ENCODE measurements at places on chromosomes 3 and 15. TPM values are rescaled to one million over a fixed set of nuclear protein-coding genes. Genes with fewer than 3 reads are reported as not detected.

Gene GNAT1
- not detected for total RNA-seq

- DNase-seq = no peak
Measured at GRCh38 chr3:100825574-100825973, 116.3 kb downstream of the TFG start.

GRCh38 chr15:77897896-77898406 lies 179.6 kb downstream of the TBC1D2B start:
- peak; percentile 12 for DNase-seq

Gene RTP1
- total RNA-seq = not detected

Gene SLC22A13
- 0.64 TPM for total RNA-seq

Gene SEC11A
- 80.7 TPM for total RNA-seq

DNA sequence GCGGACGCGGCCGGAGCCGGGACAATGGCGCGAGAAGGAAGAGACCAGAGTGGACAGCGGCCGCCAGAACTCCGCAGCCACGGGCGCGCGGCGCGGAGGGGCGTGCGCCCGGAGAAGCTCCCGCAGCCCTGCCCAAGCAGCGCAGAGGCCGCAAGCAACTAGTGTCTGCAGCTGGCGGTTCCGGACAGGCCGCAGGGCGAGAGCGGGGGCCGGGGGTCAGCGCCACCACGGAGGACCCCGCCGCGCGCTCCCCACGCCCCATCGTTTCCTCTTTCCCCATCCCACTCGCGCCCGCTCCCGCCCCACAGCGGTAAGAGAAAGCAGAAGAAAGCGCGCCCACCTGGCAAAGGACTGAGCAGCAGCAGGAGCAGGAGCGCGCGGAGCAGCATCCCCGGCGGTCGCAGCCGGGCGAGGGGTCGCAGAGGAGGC lies 440 bp downstream of the PRTG start:
- DNase-seq = peak; percentile 61

Gene PDCD7
- 15.4 TPM for total RNA-seq

GRCh38 chr3:14899993-14900618 lies 47.3 kb upstream of the NR2C2 start:
- no peak for DNase-seq

DNA sequence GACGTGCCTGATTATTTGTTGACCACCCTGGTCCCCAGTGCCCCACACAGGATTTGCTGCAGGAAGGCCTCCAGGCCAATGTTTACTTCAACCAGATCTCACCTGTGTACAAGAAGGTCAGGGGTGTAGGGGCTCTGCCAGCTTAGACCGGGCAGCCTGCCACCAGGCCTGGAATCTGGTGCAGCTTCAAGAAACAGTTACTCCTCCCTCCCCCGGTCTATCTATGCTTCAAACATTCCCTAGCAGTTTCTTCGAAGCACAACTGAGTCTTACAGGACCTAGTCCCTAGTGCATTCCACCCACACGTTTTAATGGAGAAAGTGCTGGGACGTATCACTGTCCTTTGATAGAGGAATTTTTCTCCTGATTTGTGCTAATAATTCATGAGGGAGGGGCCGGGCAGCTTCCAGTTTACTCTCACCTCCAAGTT lies 8.0 kb downstream of the SH3BP5 start:
- peak; percentile 41 for DNase-seq

- no peak for DNase-seq
Measured at GRCh38 chr3:25587526-25587925, 77.2 kb downstream of the TOP2B start.

DNA sequence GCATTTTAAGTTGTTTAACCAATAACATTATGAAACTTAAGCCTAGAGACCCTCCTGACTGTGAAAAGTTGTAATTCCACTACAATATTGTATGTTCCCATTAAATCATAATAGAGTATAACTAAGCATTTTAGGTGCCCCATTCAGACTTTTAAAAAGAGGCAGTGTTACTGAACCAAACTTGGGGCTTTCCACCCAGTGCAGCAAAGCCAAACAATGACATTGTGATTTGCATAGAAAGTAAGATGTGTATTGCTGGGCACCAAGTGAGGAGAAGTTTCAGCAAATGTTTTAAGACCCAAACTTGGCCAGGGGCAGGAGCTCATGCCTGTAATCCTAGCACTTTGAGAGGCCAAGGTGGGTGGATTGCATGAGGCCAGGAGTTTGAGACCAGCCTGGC lies 706.2 kb downstream of the GRM7 start:
- no peak for DNase-seq

Gene TM4SF4
- not detected for total RNA-seq

DNA sequence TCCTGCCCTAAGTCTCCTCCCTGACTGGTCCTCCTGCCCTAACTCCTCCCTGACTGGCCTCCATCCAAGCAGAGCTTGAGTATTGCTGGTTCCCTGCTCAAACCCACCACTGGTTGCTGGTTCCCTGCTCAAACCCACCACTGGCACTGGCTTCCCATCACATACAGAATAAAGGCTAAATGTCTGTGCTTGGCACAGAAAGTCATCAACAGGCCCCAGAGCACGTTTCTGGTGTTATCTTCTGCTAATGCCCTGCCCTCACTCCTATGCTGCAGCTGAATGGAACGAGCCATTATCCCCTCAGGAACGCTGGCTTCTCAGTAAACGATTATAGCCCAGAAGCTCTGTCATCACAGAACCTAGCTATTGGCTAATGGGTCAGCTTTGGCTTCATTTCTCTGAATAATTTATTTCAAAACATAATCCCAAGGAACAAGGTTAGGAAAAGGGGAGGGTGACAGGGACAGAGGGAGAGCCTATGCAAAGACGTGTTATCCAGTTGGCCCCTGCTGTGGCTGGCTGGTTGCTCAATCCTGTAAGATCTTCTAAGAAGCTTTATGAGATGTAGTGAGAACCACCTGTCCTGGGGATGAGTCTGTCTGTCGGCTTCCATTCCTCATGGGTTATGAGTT lies 6.3 kb upstream of the MUC20 start:
- no peak for DNase-seq

Gene METTL6
- 8.1 TPM for total RNA-seq

Gene EXD1
- not detected for total RNA-seq

DNA sequence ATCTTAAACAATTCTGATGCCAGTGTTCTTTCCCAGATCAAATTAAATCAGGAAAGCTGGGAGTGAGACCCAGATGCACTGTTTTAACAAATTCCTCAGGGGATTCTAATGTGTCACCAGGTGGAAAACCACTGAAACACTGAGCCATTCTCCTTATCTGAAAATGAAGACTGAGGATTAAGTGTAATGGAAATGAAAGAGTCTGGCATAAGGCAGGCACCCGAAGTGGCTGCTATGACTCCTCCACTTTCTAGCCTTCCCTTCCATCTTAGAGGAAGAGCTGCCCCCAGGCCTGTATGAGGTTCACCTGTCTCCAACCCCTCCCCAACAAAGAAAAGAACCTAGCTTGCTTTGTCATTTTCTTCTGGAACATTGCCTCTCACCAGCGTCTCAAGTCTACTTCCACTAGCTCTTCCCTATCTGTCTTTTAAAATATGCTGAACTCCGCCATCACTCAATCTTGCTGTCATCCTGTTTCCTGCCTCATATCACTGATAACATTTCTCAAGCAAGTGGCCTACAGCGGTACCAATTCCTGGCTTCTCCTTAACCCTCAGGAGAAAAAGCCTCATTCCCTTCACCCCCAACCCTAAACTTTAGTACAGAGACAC lies 13.7 kb upstream of the ABHD2 start:
- DNase-seq = no peak

DNA sequence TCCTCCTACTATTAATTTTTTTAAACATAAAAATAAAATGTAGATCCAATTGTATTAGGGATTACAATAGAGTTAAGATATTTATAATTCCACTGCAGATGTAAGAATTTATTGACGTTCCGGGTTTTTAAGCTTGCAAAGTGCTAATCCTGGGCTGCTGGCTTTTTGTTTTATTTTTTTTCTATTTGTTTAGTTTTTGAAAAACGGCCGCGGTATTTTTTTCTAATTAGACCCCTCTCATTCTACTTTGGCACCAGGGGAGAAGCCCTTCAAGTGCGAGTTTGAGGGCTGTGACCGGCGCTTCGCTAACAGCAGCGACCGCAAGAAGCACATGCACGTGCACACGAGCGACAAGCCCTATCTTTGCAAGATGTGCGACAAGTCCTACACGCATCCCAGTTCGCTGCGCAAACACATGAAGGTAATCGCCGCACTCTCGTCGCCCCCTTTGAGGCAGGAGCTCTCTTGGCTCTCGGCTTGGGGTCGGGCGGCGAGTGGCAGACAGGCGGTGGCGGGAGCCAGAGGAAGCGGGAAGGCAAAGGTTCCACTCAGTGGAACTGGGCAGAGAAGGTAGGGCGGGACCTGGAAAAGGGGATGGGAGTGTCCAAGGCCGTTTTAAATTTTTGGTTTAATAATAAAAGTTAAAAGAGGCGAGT lies 3.2 kb downstream of the ZIC1 start:
- no peak for DNase-seq

GRCh38 chr15:65641768-65642475 lies 20.2 kb downstream of the SLC24A1 start:
- no peak for DNase-seq

- no peak for DNase-seq
Measured at GRCh38 chr15:43872416-43873020, 45.7 kb downstream of the WDR76 start.

DNA sequence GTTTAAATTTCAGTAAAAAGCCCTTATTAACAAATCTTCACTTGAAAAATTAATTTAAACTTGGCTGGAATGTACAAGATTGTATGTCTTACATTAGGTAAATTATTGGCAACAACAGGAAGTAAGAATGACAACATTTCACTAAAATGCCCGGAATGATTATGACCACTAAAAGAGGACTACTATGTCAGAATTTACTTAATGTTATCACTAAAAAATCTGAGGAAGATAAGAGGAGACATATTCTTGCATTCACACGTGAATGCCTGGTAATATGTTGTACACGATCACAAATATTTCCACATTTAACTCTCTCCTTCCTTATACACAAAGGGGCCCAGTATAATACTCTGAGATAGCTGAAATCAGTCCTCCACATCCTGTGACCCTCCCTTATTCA lies 29.7 kb downstream of the VGLL3 start:
- DNase-seq = no peak

GRCh38 chr3:197883541-197883940 lies 66.4 kb upstream of the RPL35A start:
- no peak for DNase-seq

Gene NR2E3
- not detected for total RNA-seq

Gene PIGX
- total RNA-seq = 20.0 TPM

- no peak for DNase-seq
Measured at GRCh38 chr15:64568765-64569164, 108.4 kb downstream of the ZNF609 start.

DNA sequence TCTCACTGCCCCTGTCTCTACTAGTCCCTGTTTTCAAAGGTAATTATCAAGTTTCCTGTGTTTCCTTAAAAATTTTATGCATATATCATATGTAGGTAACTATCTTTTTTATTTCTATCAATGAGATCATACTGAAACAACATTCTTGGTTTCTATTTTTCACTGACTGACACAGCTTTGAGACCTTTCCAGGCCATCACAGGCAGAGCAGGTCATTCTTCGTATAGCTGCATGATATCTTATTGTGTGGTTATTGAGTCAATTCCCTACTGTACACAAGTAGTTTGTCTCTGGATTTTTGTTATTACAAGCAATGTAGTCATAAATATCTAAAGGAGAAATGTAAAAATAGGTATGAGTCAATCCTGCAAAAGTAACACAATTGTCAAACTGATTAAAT lies 169.6 kb downstream of the CFAP20DC start:
- DNase-seq = no peak

Gene NUTM1
- total RNA-seq = not detected

DNA sequence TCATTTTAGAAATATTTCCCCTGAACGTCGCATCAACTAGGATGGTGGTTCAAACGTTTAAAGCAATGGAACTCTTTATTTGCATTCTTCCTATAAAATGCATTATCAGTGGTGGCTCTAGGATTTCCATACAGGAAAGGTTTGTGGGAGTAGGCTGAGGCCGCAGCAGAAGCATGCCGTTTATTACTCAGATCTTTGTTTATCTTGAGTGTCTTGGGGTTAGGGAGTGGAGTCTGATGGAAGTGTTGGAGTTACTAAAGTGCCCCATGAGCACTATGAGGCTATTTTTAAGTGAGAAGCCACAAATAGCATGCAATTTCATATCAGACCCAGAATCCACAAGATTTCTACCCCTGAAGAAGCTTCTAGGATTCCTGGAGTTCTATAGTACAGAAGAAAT lies 26.2 kb downstream of the ATOSA start:
- no peak for DNase-seq

DNA sequence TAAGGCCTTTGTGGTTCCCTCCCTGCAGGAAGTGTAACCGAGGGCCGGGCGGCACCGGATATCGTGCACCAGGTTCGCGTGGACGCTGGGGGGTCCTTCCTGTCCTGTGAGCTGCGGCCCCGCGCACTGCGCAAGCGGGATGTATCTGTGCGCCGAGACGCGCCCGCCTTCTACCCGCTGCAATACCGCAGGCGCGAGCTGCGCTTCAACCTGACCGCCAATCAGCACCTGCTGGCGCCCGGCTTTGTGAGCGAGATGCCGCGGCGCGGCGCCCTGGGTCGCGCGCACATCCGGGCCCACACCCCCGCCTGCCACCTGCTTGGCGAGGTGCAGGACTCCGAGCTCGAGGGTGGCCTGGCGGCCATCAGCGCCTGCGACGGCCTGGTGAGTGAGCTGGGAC lies 35.9 kb downstream of the SAXO2 start:
- DNase-seq = no peak

Gene LRRK1
- 7.6 TPM for total RNA-seq

DNA sequence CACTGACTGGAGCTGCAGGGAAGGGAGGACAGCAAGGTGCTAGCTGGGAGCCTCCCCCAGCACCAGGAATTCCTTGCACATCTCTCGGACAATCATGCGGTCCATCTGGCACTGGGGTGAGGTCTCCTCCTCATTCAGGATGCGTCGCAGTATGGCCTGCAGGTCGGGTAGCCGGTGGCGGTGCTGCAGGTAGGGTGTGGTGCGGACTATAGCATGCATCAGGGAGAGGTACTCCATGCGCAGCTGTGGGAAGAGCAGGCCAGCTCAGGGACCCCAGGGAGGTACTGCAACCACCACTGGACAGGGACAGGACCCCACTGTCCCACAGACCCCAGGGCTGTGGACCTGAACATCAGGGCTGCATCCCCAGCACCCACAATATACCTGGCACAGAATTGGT lies 11.2 kb downstream of the NCKIPSD start:
- DNase-seq = peak; percentile 39

Gene PATL2
- total RNA-seq = 0.88 TPM

- DNase-seq = no peak
Measured at GRCh38 chr15:82139823-82140268, 94.0 kb upstream of the MEX3B start.

- DNase-seq = peak; percentile 84
Measured at GRCh38 chr15:52179278-52180195, 11.7 kb downstream of the GNB5 start.

- DNase-seq = peak; percentile 15
Measured at GRCh38 chr15:40452296-40453090, 11.7 kb downstream of the BAHD1 start.

Measured in psoas muscle (tissue), 8 donors.